ENCODE measurements at places on chromosomes 6 and 20.

DNA sequence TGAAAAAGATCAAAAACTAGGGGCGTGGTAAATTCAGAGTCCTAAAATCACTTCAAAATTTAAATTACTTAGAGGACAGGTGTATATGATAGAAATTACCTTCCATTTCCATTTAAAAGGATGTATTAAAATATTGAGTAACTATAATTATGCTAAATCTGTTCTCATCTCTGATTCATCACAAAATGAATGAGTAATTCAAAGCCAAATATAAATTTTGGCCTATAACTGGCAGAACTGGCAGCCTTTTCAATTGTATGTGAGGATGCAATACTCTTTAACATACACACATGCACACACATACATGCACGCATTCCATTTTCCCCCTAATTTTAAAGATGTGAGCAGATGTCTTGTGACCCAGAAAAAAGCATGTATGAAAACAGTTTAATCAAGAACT, 194.6 kb downstream of the EPM2A start:
- no peak for ATAC-seq

GRCh38 chr6:14317387-14317970, 199.9 kb downstream of the CD83 start:
- ATAC-seq, result no peak

DNA sequence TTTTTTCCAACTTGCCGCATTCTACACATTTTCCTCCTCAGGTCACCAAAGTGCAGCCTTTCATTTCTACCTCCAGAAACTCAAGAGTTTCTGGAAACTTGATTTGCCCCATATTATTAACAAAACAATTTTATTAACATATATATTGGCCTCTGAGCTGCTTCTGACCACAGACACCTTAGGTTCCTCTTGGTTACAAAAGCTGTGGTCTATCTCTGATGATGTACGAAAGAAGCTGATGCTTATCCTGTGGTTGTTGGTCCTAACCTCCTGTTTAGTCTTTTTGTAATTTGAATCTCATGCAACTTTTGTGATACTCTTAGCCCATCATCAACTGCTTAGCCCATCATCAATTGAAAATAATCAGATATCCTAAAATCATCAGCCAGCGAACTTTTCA, 735.7 kb downstream of the KIF16B start:
- no peak for ATAC-seq

DNA sequence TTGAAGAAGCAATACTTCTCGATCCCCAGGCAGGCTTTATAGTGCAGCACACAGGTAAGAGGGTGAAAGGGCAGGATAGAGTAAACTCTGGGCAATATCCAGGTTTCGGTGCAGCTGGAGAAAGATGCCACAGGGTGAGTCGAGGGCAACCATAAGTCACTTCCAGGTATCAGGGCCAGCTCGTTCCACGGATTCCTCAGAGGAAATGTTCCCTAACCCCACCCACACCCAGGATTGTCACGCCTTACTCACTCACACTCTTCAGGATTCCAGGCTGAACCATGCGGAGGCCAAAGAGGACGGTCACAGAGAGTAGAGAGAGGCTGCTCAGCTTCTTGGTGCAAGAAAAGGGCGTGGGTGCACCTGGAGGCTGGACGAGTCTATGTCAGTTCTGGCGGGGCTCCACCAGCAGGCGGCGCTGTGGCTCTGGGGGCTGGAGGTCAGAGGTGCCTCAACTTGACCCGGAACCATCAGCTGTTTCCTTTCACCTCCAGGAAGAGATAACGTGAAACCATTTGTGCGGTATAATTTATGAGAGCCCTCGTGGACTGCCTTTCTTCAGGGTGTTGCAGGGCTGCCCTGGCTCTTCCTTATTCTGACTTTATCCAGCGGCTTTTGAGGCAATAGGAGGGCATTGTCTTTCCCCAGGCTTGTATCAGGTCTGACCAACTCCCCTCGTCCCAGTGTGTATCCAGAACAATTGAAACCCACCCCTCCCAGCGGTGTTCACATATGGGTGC, 14.5 kb upstream of the WFDC12 start:
- no peak for ATAC-seq

GRCh38 chr6:140070846-140071473, 696.5 kb upstream of the CITED2 start:
- no peak for ATAC-seq

- ATAC-seq, result no peak
These were observed 35.7 kb downstream of the TRAF3IP2 start for GRCh38 chr6:111569951-111570350.

- no peak for ATAC-seq
These were observed 27.4 kb downstream of the MUC22 start for GRCh38 chr6:31037682-31038081.
